ENCODE measurements at places on chromosomes 12 and 14. TPM values are rescaled to one million over a fixed set of nuclear protein-coding genes. Genes with fewer than 3 reads are reported as not detected.

The CCDC198 gene
- total RNA-seq = not detected

The PTPRR gene
- total RNA-seq = not detected

The PRR4 gene
- 1.6 TPM for total RNA-seq

The KRT72 gene
- 0.65 TPM for total RNA-seq

The DYNLL1 gene
- 146 TPM for total RNA-seq

The PLA2G1B gene
- total RNA-seq = not detected

The EML5 gene
- total RNA-seq = 2.2 TPM

The TMTC1 gene
- not detected for total RNA-seq

The ETFBKMT gene
- 1.1 TPM for total RNA-seq

The RERGL gene
- not detected for total RNA-seq

The SLC6A15 gene
- not detected for total RNA-seq

The ASPG gene
- total RNA-seq = not detected

The CAPZA3 gene
- total RNA-seq = not detected

The SLC25A47 gene
- total RNA-seq = not detected

Data from activated naive CD8-positive, alpha-beta T cell treated with anti-CD3 and anti-CD28 coated beads, Interleukin-2, amount 10 ng/mL, durations not matched to agents 7 days and 5 days (primary cell).